ENCODE measurements at places on chromosomes 1 and 21.

- DNase-seq = no peak
Observed at GRCh38 chr1:43719063-43719462, 11.7 kb downstream of the ST3GAL3 start.

- DNase-seq = no peak
Observed at GRCh38 chr1:175857756-175858155, 114.4 kb upstream of the TNR start.

GRCh38 chr1:22096036-22096435, 43.5 kb downstream of the CDC42 start:
- DNase-seq = no peak

DNA sequence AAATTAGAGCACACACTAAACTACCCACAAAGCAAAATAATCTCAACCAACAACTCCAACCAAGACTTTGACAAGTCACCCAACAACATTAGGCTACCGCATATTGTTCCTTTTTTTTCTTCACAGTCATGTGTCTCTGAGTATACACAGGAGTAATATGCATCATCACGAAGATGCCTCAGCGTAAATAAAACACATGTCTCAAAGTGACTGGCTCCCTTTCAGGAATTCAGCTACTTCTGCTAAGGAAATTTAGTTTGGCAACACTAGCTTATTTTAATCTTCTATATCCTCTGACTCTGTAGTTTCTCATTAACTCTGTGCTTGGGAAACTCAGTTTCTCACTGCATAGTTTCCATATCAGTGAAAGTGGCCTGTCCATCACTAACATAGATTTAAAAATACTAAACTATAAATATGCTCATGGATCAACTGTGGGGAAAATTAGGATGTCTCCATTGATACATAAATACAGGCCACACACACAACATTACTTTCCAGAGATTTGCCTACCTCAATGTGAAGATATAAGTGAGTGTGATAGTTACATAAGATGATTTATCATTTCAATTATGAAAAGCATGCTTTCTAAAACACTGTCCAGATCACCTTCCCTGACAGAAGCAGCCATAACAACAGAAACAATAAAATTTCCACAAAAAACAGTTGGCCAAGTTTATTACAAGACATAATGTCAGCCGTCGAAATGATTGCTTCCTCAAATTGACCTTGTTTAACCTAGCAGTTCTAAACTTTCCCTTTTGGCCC, 113.2 kb downstream of the PTGER3 start:
- DNase-seq = no peak

DNA sequence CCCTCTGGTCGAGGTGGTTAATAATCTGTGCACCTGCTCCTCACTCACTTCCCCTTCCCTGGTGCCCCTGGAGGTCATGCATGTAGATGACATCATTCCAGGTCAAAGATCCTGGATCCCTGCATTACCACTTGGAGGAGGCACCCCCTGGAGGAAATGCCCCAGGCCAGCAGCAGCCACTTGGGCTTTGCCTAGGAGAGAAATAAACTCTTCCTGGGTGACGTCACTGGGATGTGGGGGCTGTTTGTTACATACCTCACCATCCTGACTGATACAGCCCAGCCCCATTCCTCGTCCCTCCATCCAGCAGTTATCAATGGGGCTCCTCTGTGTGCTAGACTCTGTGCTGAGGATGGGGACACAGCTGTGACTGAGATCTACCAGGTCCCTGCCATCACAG, 433.6 kb downstream of the PTPRU start:
- DNase-seq = no peak

- DNase-seq = no peak
Observed at GRCh38 chr1:230326971-230327891, 98.9 kb downstream of the PGBD5 start.

- no peak for DNase-seq
Observed at GRCh38 chr1:17686258-17686657, 68.9 kb upstream of the ACTL8 start.

- no peak for DNase-seq
Observed at GRCh38 chr1:224696891-224697765, 81.0 kb downstream of the CNIH3 start.

DNA sequence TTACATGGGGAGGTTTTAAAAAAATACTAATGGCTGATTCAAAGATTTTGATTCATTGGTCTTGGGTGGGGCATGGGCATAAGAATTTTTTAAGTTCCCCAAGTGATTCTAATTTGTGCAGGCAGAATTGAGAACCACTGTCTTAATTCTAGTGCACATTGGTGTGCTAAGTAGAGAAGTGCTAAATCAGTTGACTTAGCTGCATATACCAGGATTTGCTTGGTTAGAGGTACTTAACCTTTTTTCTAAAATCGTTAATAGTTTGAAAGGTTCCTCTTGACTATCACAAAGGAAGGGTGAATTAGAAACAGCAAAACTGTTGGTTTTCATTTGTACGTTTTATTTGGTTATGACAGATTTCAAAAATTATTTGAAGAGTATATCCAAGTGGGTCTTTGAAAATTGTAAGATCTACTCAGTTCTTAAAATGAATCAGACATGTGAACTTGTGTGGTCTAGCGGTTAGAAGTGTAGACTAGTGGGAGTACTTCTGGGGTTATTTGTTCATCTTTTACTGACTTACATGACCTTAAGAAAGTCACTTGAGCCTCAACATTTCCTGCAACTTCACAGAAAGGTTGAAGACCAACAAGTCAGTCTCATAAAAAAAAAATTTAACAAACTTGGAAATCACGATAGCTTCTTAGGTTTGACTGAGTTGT, 66.7 kb downstream of the RPAP2 start:
- no peak for DNase-seq

- no peak for DNase-seq
Observed at GRCh38 chr1:183580281-183580682, 10.0 kb downstream of the NCF2 start.

DNA sequence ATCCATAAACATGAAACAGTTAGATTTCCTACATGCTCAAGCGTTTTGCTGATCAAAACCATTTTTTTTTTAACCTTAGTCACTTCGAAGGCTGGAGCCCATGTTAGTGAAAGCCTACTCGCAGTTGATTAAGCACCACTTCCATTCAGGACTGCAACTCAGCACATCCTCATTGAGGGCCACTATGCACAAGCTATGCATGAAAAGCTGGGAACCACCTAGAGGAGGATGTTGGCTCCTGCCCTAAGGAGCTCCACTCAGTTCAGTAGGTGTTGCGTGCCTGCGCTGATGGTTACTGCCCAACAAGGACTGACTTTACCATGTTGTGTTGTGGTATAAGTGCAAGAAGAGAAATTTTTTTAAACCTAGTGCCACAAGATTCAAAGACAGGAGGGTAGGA, 181.4 kb upstream of the L1TD1 start:
- DNase-seq = no peak

- DNase-seq = no peak
Observed at GRCh38 chr1:53160924-53161378, 18.5 kb upstream of the SLC1A7 start.

DNA sequence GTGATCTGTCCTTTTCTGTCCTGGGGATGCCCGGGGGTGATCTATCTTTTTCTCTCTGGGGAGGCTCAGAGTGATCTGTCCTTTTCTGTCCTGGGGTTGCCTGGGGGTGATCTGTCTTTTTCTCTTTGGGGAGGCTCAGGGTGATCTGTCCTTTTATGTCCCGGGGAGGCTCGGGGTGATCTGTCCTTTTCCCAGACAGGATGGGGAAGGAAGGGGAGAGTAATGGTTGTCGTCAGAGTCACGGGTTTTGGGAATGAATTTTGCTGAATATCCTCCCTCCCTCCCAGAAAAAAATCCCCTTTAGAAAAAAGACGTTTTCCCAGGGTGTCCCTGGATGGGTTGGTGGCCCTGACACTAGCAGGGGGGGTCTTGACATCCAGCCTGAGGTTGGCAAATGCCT, 91.5 kb downstream of the ARHGEF10L start:
- DNase-seq = no peak

GRCh38 chr1:15573477-15573876, 11.4 kb downstream of the AGMAT start:
- no peak for DNase-seq

- DNase-seq = peak; percentile 22
Observed at GRCh38 chr1:35726450-35727433, 8.1 kb upstream of the C1orf216 start.

DNA sequence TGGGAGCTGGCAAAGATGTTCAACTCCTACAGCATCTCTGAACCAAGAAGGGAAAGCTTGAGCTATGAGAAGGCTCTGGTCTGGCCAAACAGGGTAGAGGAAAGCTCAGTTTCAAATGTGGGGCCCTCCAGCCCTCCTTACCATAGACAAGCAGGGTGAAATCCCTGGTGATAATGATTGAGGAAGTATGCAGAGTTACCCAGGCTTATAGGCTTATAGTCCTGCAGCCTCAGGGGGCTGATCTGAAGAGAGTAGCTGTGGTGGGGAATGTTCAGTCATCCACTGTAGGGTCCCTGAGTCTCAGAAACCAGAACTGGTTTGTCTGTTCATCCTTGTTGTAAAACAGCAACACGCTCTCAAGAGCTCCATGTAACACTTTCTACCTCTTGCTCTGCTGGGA, 19.8 kb upstream of the LY9 start:
- DNase-seq = no peak

GRCh38 chr1:78171736-78172590, 126.2 kb downstream of the GIPC2 start:
- DNase-seq = no peak

GRCh38 chr1:239930686-239931262, 160.9 kb upstream of the FMN2 start:
- DNase-seq = no peak
